ENCODE measurements at places on chromosomes 5 and 9.

- DNase-seq, result no peak
Measured at GRCh38 chr9:14362175-14362574, 48.2 kb upstream of the NFIB start.

DNA sequence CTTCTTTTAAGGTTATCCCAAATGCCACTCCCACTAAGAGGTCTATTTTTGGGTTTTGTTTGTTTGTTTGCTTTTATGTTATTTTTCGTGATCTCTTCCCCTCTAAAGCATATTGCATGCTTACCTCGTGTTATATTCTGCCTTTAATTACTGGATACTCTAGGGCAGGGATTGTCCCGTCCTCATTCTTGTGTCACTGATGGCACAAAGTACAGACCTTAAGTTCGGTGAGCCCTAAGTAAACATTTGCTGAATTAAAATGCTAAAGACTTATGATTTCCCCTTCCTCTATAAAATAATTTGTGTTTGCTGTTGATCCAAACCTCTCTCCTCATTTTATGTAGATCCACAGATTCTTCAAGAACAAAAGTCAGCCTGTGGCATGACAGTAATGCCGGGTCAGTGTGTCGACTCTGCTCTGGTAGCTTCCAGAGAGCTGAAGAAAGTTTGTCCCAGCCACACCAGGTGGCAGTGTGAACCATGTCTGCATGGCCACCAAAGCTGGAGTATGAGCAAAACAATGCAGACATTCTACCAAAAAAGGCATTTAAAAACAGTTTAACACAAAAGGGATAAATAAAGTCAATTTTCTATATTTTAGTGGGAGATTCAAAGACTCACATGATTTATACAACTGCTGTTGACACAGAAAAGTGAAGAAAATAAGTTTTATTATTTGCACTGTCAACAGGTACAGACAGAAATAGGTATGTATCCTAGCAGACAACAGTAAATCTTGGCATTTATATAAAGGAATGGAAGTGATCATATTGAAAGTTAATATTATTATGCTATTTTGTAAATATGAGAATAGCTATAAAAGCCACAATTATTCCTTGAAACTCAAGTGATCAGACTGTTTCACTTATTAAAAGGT, 17.9 kb upstream of the POC5 start:
- DNase-seq, result no peak

DNA sequence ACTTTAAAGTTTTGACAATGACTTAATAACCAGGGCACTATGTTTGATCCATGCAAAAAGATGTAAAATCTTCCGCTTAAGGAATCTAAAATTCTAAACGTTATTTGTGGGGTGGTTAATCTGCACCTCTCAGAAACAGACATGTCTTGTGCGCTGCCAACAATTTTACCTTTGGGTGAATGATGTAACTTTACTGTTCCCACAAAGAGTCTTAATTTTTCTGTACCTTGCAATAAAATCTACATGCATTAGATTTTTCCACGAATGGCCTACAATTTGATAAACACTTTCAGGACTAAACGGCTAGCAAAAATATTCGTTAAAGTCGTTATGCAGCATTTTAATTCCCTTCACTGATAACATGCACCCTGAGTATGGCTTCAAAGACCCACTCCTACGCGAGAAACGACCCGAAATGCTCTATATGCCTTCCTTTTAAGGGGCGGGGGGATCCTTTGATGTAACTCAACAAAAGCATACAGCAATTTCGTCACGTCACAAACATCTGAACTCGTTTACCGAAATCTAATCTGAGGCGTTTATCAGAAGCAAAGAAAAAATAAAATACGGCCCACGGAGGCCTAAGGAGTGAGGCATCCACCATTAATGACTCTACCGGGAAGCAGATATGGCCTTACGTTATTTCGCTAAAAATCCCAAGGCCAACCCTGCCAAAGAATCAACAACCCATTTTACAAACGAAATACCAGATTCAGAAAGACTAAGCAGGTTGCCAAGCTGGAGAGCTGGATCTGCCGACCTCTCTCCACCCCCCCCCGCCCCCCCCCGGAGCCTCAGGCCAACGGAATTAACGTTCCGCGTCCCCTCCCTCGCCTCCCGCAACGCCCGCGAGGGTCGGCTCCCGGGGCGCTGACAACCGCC, 621 bp downstream of the AK6 start:
- DNase-seq, result no peak

GRCh38 chr9:36398745-36399144, 1.3 kb downstream of the RNF38 start:
- DNase-seq, result no peak

DNA sequence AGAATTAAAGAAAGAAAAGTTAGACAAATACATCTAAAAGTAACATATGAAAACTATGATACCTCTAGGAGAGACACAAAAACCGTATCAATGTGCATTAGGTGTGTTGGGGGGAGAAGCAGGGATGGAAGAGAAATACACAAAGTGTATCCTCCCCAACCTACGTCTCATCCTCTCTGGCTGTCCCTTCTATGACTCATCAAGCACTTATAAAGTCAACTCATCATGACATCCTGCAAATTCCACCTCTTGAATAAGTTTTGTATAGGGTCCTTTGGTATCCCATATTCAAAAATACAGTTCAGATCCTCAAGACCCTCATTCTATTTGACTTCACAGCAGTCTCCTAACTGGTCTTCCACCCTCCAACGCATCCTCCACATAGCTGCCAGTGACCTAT, 917.6 kb upstream of the DMAC1 start:
- no peak for DNase-seq

- no peak for DNase-seq
Measured at GRCh38 chr5:178529080-178529479, 61.1 kb downstream of the COL23A1 start.

DNA sequence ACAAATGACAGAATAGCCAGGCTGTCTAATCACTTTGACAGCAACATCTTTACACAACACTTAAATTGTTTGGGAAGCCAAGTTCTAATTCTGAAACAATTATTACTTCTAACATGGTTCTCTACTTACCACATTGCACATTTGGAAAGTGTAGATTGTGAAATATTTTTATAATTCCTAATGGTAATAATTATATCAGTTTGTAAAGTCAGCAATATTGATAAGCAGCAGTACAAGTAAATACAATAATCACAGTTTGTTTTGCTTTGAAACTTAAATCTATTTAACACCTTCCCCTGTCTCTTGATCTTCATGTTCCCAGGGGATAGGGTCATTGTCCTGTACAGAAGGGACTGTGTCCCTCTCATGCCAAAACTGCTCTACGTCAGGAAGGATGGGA, 1.4 kb downstream of the GPR151 start:
- no peak for DNase-seq

DNA sequence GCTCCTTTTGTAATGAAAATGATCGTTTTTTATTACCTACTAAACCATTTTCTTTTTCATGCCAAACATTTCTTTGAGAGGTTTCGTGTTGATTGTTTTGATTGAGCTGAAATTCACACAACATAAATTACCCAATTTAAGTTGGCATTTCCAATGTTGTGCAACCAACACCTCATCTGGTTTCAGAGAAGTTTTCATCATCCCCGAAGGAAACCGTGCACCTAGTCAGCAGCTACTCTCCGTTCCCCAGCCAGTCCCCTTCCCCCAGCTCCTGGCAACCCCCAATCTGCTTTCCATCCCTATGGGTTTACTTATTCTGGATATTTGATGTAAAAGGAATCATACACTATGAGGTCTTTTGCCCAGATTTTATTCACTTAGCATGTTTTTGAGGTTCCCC, 123.6 kb downstream of the ADCY2 start:
- no peak for DNase-seq

GRCh38 chr9:27272103-27272502, 24.8 kb downstream of the EQTN start:
- DNase-seq, result no peak

DNA sequence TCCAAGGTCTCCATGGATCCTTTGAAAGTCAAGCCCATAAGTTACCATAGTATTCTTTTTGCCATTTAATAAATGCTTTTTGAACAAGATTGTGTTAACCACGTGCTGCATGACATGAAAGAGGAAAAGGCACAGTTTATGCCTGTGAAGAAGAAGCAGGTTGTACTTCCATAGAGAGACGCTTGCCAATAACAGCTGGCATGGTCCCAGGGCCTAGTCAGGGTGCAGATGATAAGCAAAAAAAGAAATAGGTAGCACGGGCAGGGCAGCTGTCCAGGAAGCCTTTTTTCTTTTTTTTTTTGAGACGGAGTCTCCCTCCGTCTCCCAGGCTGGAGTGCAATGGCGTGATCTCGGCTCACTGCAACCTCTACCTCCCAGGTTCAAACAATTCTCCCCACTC, 71.8 kb upstream of the CLINT1 start:
- DNase-seq, result no peak

- no peak for DNase-seq
Measured at GRCh38 chr9:71801826-71802225, 33.5 kb upstream of the CEMIP2 start.

DNA sequence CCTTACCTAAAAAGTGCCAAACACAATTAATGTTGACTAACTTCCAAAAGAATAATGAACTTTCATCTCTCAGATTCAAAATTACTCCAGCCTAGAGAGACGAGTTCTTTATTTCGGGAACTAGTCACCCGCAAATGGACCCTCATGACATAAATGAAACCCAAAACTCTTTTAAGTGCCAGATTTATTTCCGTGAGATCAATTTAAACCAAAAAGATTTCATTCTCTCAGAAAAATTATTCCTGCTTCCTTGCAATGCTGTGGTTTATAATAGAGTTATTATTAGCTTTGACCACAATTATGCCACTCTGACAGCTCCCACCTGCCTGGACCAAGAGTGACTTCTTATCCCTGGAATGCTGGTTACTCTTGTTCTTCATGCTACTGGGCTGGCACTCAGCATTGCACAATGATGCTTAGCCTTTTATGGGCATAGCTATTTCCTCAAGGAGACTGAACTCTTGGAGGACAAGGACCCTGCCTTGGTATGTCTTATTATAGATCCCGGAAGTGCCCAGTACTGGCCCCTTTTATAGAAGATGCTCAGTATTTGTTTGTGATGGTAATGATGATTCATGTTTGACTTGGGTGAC, 183.5 kb downstream of the SNX18 start:
- DNase-seq, result no peak

DNA sequence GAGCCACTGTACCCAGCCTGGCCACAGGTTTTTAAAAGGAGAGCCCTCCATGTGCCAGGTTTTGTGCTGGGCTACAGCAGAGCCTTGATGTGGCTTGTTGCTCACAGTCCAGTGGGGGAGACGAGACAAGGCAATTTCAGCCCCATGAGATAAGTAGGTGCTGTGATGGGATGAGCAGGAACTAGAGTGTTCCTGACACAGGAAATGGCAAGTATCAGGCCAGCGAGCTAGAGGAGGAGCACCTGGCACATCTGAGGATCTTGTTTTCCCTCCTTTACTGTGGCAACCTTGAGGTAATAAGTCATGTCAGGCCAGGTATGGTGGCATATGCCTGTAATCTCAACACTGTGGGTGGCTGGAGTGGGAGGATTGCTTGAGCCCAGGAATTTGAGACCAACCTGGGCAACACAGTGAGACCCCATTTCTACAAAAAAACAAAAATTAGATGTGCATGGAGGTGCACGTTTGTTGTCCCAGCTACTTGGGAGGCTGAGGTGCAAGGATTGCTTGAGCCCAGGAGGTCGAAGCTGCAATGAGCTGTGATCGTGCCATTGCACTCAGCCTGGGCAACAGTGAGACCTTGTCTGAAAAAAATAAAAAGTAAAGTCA, 3.8 kb upstream of the ZDHHC12 start:
- DNase-seq, result no peak

DNA sequence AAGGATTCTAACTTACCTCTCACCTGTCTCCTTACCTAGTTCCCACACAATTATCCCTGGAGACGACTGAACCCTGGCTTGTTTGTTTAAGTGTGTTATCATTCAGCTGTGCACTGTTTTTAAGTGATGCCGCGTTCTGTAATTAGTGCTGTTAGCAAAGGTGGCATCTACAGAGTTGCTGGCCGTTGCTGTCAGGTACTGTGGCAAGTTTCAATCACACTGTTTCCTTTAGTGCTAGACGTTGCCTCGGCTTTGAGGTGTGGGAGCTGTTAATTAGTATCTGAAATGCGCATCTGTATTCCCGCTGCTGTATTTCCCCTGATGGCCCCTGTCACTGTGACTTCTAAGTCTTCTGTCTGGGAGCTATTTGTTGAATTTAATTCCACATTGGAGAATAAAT, 193.8 kb upstream of the GAS1 start:
- DNase-seq, result no peak

DNA sequence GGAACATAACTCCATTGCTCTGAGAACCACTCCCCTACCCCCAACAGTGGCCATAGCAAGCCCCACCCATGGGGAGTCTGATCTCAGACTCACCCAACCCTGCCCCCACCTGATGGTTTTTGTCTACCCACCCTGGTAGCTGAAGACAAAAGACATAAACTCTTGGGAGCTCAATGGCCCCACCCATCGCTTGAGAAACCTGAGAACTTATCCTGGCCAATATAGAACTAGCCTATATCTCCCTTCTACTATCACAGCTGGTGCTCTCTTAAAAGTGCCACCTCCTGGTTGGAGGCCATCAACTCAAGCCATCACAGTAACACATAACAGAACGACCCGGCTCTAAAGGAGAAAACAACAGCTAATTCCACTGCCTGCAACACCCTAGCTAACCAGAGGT, 47.9 kb upstream of the SNAPC3 start:
- no peak for DNase-seq

DNA sequence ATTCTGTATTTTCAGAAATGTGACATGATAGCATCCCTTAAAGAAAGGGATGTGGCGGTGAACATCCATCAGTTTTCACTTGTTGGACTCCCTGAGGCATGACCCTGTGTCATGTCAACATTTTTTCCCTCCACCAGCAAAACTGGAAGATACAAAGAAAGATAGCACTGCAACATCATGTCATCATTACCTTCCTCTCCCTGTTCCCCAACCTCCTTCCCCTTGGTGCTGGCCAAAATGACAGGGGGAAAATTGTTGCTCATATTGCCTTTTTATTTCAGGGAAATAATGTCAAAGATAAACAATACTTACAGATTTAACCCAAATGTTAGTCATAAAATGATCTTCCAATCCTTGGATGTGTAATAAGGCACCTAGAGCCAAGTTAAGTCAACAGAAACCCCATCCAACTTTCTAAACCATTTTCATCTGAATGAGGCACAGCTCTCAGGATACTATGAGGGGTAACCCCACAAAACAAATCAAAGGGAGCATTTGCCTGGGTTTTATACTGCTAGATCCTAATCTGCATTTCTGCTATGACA, 644.3 kb downstream of the ACTL7B start:
- no peak for DNase-seq

DNA sequence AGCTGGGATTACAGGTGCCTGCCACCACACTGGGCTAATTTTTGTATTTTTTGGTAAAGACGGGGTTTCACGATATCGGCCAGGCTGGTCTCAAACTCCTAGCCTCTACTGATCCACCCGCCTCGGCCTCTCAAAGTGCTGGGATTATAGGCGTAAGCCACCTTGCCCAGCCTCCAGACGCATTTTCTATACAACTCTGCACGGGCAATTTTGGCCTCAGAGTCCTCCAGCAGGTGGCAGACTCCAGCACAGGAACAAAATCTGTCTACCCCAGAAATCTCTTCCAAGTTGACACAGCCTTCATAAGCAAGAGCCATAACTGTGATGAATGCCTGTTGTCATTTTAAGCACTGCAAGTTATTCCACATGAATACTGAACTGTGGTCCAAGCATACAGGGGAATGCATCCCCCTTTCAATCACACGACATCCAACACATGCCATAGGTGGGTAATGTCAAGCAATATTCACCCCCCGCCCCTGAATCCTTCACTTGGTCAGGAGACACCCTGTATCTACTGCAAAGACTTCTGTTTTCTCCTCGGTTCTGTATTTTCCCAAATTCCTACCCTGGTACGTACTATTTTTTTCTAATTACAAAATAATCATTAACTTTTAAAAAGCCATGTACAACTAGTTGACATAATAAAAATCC, 50.8 kb downstream of the ALDH7A1 start:
- no peak for DNase-seq

- no peak for DNase-seq
Measured at GRCh38 chr9:7848498-7848897, 48.9 kb upstream of the DMAC1 start.
